ENCODE measurements at places on chromosomes 3 and 15.

GRCh38 chr15:90412356-90413194 is 24.5 kb downstream of the IQGAP1 start:
- no peak for DNase-seq

- no peak for DNase-seq
Measured at GRCh38 chr3:151016478-151016795, 43.9 kb upstream of the CLRN1 start.

- no peak for DNase-seq
Measured at GRCh38 chr3:50490424-50490823, 13.0 kb downstream of the CACNA2D2 start.

DNA sequence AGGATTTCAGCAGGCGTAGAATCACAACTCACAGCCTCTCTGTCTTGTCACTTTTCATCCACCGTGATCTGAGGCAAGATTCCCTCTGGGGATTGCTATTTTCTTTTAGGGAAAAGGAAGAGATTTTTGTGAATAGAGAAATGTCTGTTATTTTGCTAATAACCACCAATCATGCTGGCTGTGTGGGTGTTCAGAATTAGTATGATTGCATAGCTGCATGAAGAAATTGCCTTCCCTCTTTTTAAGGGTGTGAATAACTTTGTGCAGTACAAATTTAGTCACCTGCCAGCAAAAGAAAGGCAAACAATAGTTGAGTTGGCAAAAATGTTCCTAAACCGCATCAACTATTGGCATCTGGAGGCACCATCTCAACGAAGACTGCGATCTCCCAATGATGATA is 60.8 kb downstream of the KAT2B start:
- DNase-seq = no peak

GRCh38 chr3:51391566-51392354 is 675 bp downstream of the RBM15B start:
- peak; percentile 19 for DNase-seq

DNA sequence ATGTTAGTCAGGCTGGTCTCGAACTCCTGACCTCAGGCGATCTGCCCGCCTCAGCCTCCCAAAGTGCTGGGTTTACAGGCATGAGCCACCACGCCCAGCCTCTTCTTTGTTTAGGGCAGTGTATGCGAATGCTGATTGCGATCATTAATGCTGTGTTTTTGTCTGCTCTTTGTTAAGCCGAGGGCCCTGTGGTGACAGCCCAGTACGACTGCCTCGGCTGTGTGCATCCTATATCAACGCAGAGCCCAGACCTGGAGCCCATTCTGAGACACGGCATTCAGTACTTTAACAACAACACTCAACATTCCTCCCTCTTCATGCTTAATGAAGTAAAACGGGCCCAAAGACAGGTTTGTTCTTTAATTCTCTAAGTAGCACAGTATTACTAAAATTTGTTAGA is 7.8 kb downstream of the KNG1 start:
- DNase-seq = no peak

DNA sequence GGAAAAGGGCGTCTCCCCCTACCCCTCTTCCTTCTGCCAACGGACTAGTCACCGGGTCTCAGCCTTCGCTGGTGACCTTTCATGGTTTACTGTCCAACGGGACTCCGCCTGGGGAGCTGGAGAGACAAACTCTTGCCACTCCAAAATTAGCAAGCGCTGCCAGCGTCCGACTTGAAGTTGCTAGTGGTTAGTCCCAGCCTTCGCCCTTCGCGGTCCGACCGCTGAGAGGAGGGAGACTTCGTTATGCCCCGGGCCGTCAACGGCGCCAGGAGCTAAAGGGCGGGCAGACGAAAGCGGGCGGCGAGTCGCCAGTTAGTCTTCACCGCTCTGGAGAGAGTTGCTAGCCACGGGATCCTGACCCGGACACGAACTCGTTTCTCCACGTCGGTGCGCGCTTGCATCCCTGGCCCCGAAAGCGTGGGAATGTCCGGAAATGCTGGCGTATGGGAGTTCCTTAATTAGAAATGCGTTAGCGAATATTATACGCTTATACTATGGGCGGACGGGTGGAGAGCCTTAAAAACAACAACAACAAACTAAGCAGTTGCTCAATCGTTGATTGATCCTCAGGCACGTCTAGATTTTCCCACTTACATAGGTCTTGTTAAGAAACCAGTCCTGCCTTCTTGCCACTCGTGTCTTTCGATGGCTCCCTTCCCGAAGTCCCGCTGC is 716 bp downstream of the SMC4 start:
- DNase-seq = no peak

DNA sequence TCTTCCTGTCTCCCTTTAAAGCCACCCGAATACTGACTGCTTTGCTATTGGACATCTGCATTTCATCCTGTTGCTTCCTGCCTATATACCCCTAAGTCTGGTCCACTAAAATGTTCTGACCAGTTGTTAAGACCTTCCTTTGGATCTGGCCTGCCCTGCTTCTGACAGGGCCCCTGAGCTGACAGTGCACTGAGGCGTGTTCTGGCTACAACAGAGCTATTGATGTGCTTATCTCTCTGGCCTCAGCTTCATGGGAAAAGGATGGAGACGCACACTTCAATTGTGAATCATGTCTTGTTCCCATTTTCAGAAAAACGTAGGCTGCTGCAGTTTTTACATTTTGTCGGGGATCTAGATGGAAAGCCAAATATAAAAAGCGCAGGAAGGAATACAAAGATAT is 7.1 kb upstream of the P3H2 start:
- no peak for DNase-seq

- DNase-seq = no peak
Measured at GRCh38 chr3:169356284-169356955, 307.1 kb downstream of the MECOM start.

GRCh38 chr3:183695569-183696364 is 1.8 kb upstream of the YEATS2 start:
- no peak for DNase-seq

GRCh38 chr3:100865442-100865841 is 127.8 kb downstream of the ABI3BP start:
- DNase-seq = no peak

DNA sequence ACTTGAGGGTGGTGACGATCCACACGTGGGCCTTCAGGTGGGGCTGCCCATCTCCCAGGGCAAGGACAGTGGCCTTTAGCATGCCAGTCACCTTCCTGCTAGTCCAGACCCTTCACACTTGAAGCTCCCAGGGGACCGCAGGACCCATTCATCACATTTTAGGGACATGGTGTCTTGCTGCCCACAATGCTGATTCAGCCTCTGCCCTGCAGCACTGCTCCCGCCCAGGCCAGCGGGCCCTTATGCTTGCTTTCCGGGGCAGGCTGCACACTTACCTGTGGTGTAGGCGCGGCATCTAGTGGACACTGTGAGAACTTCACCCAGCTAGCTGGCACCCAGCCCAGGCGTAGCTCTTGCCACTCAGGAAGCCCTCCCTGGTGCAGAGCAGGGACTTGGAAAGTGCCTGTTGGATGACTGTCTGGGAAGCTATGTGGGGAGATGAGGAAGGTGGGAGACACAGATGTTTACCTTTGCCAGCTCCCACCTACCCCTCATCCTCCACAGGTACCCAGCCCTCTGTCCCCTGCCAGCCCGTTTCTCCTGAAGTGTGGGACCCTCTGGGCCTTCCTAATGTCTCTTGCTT is 26.3 kb upstream of the NR2C2 start:
- peak; percentile 70 for DNase-seq

GRCh38 chr3:58633157-58633865 is 33.3 kb downstream of the FAM3D start:
- no peak for DNase-seq

DNA sequence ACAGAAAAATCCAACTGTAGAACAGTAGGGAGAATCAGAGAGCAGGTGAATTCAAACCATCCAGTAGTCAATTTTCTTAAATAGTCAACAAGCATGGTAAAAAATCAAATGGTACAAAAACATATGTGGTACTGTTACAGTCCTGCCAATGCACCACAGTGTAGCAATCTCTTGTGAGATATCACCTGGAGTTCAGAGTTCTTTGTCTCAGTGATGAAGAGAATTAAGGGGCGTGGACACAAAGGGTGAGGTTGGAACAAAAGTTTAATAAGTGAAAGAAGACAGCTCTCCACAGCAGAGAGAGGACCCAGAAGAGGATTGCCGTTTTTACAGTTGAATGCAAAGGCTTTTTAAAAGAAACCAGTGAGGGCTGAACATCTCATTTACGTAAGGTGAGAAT is 113.2 kb downstream of the NEO1 start:
- no peak for DNase-seq

- DNase-seq = no peak
Measured at GRCh38 chr3:102737353-102737752, 302.5 kb downstream of the ZPLD1 start.

DNA sequence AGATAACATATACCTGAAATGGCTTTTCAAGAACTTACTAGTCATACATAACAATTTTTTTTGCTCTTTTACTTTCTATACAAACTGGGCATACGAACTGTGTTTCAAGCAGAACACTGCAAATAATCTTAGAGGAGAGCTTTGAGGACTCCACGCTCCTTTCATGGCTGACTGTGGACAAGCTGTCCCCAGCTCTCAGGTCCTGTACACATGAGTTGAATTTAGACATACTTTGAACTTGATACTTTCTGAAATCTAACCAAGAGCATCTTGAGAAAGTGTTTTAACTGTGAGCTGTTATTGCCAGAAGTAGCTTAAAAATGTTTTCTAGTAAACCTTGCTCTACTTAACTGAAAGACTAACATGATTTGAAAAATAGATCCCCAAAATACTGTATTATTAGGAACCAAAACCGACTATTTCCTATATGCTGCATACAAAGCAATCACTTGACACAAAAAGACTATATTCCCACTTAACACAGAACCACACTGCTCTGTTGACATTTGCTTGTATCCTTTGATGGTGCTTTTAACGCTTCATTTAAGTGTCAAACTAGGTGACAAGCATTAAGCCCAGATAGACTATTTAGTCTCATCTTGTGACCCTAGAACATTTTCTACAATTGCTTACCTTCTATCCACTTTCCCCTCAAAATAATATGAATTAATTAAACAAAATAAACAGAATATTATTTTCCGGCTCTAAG is 755.8 kb downstream of the ROBO1 start:
- no peak for DNase-seq

GRCh38 chr3:187954516-187954872 is 199.5 kb upstream of the LPP start:
- DNase-seq = no peak

GRCh38 chr15:76636059-76636458 is 269.1 kb downstream of the SCAPER start:
- DNase-seq = no peak

DNA sequence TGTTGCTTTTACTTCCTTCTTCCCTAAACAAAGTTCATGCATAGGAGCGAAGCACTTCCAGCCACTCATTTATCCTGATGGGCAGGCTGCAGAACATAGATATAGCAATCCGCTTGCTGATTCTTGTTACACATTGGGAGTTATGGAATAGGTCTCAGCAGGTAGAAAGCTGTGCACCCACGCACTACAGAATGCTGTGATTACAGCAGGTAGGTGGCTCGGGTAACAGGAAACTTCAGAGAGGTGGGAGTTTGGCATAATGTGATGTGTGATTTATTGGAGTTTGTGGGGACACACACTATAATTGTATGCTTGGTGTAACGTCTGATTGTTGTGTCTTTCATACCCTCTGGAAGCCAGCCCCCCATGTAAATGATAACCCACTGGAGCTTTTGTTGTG is 99.2 kb upstream of the MEIS2 start:
- no peak for DNase-seq

- no peak for DNase-seq
Measured at GRCh38 chr15:39360452-39360851, 220.4 kb upstream of the THBS1 start.

DNA sequence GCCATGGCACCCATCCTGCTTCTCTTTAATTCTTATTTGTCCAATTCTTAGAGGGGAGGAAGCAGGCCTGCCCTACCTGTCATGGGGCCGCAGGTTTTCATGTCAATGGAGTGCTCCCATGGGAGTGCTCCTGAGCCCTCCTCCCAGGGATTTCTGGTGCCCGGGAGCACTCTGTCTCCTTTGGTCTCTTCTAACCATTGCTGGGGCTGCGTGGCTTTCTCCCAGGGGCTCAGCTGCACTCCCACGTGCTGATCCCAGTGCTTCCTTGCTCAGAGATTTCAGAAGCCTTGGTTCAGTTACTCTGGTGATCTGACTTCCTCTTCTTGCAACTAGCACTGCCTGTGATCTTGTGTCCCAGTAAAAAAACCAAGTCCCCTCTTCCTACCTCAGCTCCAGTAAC is 68.0 kb upstream of the ARL8B start:
- DNase-seq = no peak

GRCh38 chr3:113625834-113626233 is 70.6 kb downstream of the USF3 start:
- no peak for DNase-seq

GRCh38 chr3:118955914-118956556 is 78.6 kb downstream of the IGSF11 start:
- no peak for DNase-seq

- no peak for DNase-seq
Measured at GRCh38 chr3:49912881-49913281, 9.2 kb upstream of the MST1R start.

- no peak for DNase-seq
Measured at GRCh38 chr3:14482271-14482721, 57.8 kb downstream of the GRIP2 start.

- DNase-seq = no peak
Measured at GRCh38 chr3:38960953-38961622, 90.7 kb downstream of the SCN11A start.

- no peak for DNase-seq
Measured at GRCh38 chr3:122064326-122064725, 9.2 kb downstream of the CD86 start.

DNA sequence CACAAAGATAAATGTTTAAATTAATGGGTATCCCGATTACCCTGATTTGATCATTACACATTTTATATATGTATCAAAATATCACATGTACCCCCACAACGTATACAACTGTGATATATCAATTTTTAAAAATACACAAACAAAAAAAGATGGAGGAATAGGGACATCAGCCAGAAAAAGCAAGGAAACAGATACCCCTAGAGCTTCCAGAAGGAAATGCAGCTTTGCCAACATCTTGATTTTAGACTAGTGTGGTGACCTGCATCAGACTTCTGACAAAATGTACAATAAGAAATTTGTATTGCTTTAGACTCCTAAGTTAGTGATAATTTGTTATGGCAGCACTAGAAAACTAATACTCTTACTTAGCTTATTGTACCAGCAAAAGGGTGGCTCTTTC is 483.8 kb downstream of the TUSC7 start:
- no peak for DNase-seq

GRCh38 chr3:126390751-126391150 is 4.0 kb upstream of the CFAP100 start:
- DNase-seq = no peak

- no peak for DNase-seq
Measured at GRCh38 chr15:59346951-59347350, 25.7 kb downstream of the MYO1E start.
